ENCODE measurements at places on chromosomes 6 and 20.

DNA sequence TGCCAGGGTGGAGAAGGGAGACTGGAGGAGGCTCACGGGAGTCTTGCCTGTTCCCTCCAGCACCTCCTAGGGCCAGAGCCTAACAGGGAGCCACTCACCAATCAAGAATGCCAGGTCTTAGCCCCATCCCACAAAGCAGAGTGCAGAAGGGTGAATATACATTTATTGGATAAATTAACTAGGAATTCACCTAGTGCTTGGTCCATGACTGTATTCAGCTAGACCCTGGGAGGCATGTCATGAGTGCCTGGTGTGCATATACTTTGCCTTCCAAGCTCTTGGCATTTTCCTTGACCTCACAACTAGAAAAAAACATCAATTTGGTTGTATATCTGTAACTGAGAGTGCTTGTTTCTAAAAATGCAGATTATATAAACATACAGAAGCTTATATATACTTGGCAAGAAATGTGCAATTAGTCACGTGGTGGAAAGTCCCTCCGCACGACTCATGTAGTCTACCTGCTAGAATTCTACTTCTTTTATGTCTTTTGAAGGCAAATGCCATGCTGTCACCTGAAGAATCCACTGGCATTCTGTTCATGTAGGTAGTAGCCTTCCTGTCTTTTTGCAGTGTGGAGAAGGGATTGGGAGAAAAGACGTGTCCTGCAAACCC lies 991.0 kb downstream of the KIF16B start:
- peak; percentile 67 for DNase-seq

DNA sequence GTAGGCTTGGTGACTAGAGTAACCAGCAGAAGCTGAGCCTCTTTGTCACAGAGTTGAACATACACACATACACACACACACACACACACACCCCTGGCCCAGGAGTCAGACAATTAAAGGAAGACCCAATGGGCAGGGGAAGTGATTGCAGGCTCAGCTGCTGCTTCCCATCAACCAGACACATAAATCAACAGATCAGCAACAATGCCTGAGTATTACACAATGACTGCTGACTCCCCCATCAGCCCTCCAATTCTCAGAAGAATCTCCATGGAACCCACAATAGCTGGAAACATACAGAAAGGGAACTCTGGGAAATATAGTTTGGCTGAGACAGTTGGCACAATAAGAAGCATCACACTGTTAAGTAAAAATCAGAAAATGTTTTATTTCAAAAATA lies 270.4 kb upstream of the PLCB4 start:
- DNase-seq: no peak

DNA sequence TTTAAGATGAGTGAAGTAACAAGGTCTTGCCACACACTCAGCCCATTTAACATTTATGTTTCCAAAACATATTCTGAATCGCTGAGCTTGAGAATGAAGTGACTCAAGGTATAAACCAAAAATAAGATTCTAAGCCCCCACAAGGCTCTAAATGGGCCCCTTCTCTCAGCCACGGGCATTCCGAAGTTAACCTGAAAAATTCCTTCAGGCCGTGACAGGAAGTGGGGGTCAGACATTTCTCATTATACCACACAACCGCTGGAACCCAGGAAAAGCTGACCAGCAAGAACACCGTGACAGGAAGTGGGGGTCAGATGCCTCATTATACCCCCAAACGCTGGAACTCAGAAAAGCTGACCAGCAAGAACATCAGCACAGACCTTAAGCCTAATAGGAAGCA lies 247.9 kb downstream of the ERMARD start:
- peak; percentile 29 for DNase-seq

DNA sequence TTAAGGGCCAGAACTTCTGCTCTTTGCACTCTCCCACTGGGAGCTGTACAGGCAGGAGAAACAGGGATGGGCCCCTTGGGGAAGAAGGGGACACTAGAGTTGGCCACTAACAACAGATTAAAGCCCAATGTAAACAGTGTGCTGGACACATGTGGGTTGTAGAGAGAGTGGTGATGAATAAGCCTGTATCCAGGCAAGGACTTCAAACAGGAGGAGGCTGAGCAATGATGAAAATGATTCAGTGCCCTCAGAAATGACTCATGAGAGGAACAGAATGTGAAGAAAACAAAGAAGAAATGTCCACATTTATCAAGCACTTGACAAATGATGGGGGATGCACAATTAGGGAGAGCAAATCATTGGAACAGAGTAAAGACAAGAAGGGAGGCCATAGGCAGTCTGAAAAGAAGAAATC lies 242.3 kb downstream of the TBX18 start:
- DNase-seq: peak; percentile 80

DNA sequence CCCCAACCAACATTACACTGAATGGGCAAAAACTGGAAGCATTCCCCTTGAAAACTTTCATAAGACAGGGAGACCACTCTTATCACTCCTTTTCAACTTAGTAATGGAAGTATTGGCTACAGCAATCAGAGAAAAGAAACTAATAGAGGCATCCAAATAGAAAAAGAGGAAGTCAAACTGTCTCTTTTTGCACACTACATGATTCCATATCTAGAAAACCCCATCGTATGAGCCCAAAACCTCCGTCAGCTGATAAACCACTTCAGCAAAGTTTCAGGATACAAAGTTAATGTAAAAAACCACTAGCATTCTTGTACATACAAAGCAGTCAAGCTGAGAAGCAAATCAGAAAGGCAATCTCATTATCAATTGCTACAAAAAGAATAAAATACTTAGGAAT lies 580.4 kb upstream of the PTCHD4 start:
- no peak for DNase-seq

- no peak for DNase-seq
Measured at GRCh38 chr20:21146215-21146614, 20.3 kb downstream of the KIZ start.

- DNase-seq: no peak
Measured at GRCh38 chr20:59777331-59777725, 156.1 kb downstream of the SYCP2 start.

GRCh38 chr20:47600967-47601547 lies 99.4 kb downstream of the NCOA3 start:
- DNase-seq: no peak

DNA sequence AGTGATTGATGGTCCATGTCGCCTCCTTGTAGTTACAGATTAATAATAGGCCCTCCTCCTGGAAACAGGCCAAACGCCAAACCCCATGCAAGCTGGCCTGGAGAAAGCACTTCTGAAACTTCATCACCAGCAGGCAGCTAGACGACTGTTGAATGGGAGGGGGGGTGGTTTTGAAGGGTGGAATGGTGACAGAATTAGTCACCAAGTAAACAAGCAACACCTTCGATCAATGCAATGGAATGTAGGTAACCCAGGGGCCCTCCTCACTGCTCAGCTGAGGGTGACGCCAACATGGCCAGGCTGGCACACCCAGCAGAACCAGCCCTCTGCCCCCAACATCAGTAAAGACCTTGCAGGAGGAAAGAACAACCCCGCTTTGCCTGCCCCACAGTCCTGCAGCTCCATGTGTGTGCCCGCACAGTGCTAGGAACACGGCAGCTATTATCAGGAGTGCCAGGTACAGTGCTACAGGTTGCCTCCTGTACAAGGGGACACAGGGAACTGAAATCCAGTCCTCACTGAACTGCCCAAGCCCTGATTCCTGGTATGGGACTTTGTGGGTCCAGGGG lies 2.7 kb downstream of the BCAS1 start:
- peak; percentile 95 for DNase-seq

DNA sequence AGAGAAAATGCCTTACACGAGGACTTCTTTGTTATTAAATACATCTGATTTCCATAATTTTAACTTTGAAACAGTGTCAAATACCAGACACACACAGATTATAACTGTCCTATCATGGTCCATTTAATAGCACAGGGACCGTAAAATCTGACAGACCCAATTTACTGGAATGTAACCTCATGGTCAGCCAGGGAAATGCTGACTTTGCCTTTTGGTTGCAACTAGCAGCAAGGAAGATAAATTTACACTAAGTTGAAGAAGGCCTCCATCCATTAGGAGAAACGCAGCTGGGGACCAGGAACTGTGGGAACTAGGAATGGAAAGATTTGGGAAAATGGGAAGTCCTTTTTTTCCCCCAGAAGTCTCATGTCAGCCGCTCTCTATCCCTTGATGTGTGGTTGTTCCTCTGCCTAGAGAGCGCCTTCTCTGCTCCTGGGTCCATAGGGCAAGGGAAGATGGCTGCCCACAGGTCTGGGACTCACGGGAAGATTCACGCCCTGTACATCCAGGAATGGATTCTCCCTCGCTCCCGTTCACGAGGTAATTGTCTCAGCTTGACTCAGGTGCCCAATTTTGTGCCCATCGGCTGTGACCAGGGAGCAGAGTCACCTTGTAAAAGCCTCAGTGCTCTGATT lies 74.6 kb upstream of the L3MBTL3 start:
- no peak for DNase-seq

DNA sequence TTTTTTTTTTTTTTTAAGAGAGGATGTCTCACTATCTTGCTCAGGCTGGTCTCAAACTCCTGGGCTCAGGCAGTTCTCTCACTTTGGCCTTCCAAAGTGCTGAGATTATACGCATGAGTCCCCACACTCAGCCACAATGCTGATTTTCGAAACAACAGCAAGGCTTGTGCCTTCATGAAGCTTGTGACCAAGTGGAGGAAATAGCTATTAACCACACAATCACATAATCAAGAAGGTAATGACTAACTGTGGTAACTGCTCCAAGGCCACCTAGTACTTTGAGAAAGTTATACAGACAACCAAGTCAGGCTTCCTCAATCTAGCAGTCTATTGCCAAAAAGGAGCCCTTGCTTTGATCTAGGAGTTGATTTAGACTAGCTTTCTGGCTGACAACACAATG lies 46.3 kb downstream of the SOD2 start:
- peak; percentile 75 for DNase-seq

GRCh38 chr6:161199850-161200249 lies 74.0 kb downstream of the AGPAT4 start:
- DNase-seq: no peak

DNA sequence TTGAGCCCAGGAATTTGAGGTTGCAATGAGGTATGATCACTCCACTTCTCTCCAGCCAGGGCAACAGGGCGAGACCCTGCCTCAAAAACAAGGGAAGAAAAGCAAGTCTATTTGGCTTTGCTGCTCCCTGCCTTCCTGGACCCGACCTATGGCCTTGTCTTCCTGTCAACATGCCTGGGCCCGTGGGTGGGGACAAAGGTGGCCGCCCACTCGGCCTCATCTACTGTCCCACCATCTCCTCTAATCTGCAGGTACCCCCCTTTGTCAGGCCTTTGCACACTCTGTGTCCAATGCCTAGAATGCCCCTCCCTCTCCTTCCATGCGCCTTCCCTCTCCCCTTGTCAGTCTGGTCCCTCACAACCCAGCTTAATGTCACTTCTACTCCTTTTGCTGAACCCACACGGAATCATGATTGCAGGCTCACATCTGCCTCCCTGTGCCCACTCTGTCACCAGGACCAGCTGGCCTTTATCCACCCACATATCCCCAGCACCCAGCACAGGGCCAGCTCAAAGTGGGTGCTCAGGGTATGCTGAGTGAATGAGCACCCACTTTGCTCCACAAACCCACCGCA lies 40.3 kb downstream of the MDFI start:
- DNase-seq: no peak

DNA sequence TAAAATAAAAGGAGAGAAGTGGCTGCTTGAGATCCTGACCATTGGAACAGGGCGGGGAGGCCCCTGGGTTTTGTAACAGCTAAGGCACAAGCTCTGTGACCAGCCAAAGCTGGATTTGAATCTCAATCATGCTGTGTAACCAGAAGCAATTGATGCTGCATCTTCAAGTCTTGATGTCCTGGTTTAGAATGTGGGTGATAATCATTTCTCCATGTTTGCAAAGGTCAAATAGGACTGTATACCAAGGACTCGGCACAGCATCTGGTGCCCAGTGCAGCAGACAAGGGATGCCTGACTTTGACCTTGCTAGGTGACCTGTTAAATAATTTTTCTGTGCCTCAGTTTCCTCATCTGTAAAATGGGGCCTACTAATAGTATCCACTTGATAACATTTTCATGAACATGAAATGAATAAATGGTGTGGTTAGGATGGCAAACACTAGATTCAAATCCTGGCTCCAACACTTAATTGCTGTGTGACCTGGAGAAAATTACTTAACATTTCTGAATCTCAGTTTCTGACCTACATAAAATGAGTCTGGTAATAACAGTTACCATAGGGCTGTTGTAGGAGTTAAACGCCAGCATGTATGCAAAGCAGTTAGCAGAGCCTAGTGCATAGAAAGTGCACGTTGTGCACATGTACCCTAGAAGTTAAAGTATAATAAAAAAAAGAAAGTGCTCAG lies 46.3 kb upstream of the BCAS1 start:
- no peak for DNase-seq

DNA sequence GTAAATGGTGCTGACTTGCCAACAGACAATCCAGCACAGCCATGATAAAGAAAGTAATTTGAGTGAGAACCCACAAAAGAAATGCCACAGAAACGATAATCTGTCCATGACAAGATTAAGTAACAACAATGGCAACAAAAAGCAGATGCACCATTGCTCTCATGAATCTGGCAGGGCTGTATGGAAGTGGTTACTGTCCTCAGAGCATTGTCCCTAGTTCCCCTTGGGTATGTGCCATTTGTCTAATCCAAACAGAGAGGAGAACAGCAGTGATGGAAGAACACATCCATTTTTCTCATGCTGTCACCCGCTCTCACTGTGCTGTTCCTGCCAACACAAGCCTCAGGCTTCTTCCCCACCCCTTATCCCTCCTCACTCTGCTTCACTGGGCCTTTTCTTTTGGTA lies 65.8 kb downstream of the REV3L start:
- DNase-seq: peak; percentile 39

GRCh38 chr6:144013486-144013909 lies 5.4 kb upstream of the PLAGL1 start:
- peak; percentile 88 for DNase-seq

DNA sequence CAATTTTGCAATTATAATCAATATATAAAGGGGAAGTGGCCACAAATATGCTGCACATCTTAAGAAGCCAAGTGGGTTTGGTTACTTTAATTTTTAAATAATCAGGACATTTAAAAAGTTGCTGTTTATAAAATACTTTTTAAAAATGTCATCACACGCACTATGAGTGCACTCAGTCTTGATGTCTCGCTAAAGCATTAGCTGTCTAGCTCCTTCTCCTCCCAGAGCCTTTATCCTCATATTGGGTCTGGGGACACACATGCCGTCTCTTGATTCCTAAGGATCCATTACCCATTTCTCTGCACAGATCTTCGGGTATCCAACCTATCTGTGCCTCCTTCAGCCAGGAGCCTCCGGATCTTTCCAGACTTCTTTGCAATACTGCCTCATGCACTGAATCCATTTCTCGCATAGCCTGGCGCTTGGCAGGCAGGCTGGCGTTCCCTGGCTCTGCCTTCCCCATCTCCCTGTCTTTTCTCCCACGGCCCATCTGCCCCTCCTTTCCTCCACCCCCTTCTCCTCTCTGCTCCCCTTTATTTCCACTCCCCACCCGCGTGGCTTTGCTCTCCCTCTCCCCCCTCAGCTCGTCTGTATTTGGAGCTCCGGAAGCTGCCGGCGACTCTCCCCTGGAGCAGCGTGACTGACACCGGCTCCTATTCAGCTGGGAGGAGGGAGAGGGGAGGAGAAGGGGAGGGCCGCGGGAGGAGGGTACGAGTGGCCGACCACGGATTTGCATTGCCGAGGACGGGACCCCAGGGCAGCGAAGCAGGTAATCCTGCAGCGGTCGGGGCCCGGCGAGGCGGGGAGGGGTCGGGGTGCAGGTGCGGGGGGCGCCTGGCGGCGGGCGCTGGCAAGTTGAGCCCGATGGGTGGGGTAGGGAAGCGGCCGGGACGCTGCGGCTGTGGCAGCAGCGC lies at the start of gene CAP2:
CAP2 (plus strand) TSS at position 618 of the 914 bp plus-strand sequence. CDS start 27,961 bp downstream, outside the sequence.
- DNase-seq: peak; percentile 88

GRCh38 chr20:37757550-37757949 lies 63.7 kb downstream of the CTNNBL1 start:
- no peak for DNase-seq

- no peak for DNase-seq
Measured at GRCh38 chr6:126682440-126682839, 342.5 kb downstream of the CENPW start.
